ENCODE measurements at places on chromosomes 5 and 9.

DNA sequence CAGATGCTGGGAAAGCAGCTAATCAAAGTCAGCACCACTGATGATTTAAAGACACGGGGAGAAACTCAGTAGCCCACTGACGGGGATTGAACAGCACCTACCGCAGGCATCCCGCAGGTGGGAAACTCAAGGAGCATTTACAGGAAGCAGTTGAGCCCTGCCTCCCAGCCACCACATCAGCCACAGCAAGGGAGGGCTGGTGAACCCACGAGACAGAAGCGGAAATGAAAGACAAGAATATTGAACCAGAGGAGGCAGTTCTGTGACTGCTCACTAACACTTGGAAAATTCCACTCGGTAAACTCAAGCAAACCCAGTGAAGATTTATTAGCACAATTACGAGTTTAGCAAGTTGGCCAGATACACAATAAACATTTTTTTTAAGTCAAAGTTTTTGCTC is 10.6 kb upstream of the FAM163B start:
- DNase-seq, result no peak

DNA sequence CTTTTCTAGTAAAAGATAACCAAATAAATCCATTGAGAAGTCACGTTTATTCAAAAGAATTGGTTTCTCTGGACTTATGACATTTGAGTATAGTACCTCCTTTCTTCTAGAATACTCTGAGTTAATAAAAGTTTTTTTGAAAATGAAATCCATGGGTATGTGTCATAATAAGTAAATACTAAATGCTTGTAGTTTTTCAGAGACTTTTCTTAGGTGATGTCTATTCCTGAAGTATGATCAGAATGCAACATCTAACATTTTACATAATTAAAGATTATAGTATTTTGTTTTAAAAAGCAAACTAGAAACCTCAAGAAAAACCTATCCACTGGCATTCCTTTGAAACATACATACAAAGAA is 63.2 kb downstream of the NFIB start:
- no peak for DNase-seq

DNA sequence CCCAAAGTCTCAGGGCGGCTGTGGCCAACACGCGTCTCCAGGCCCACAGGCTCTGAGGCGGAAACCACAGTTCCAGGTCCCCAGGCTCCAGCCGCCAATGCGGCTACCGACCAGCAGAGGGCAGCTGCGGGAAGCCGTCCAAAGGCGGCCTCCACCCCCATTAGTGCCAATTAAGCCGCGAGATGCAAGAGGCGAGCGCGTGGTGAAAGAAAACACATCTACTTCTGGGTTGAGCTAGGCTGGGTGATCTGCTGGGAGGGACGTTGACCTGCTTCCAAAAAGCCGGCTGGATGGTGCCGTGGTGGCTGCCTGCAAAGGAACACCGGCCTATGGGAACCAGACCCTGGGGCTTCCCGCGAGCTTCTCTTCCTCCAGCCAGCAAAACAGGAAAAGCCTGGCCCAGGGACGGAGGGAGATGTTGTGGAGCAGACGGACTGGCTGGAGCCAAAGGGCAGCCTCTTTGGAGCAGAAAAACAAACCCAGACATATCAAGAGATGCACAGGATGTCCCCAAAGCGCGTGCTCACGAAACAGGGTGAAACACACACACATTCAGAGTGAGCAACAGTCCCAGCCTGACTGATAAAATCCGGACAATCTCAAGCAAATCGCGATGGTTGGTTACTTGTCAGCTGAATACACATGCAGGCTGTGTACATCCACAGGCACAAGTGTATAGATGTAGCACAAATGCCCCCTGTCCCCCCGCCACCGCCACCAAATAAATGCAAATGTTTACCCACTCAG is 187.1 kb upstream of the BRINP1 start:
- peak; percentile 29 for DNase-seq

GRCh38 chr9:37620396-37620795 is 28.0 kb upstream of the TOMM5 start:
- no peak for DNase-seq
